ENCODE measurements at places on chromosomes 11 and 22.

DNA sequence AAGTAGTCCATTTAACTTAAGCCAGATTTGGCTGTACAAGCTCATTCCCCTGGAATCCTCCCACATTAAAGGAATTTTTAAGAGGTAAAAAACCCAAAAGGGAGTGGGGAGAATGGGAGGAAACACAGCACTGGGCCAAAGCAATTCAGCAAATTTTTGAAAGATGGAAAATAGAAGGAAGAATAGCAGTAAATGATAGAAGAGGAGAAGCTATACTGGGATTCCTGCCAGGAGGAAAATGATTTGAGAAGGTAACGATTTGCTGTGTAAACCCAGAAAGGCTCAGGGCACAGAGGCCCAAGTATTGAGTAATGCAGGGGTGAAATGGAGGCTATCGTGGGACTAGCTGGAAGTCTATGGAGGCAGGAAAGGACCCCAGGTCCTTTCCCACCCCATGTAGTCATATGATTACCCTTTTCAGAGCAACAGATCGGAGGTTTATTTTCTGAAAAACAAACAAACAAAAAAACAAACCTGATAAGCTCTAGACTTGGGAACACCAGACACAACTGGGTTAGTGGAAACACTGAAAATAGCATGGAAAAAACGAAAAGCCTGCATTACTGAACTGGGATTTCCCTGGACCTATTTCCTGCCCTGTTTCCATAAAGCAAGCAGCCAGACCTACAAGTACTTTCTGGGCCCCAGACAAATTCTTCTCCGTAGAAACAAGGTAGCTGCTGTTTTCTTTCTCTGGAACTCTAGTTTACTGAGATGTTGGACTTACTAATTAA, 140.0 kb downstream of the SWAP70 start:
- no peak for DNase-seq

- DNase-seq = no peak
Observed at GRCh38 chr11:46429717-46430116, 38.1 kb upstream of the CHRM4 start.

GRCh38 chr11:128620309-128621100, 33.1 kb upstream of the ETS1 start:
- no peak for DNase-seq

DNA sequence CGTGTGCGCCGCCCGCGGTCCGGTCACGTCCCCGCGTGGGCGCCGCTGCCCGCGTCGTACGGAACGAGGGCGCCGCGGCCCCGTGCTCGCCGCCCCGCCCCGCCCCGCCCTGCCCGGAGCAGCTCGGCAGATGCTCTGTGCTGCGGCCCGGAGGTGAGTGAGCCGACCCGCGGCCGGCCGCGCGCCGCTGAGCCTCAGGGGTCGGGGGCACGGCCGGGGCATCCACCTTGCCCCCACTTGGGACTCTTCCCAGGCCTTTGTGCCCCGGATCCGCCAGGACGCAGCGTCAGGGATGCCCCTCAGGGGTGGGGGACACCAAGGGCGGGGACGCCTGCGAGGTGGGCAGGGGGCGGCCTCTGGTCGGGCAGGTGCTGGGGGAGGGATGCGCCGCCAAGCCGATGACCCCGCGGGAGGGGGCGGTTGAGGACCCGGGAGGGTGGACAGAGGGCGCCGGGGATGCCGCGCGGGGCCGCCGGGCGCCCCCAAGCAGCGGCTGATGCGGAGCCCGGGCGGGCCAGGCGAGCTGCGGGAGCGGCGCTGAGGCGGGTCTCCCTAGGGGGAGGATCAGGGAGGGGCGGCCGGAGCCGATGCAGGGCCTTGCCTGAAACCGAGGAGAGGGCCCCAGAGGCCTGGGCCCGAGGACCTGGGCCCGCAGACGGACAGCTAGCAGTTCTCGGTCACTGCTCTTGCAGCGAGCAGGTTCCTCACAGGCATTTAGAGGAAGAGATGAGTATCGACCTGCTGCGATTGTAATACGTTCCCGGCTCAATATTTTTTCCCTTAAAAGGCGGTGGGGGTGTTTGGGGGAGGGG, at the start of gene GNAZ:
TSS of gene GNAZ (plus strand) at position 102 of the 812 bp plus-strand sequence. CDS start 25,177 bp downstream, outside the sequence.
- peak; percentile 48 for DNase-seq

DNA sequence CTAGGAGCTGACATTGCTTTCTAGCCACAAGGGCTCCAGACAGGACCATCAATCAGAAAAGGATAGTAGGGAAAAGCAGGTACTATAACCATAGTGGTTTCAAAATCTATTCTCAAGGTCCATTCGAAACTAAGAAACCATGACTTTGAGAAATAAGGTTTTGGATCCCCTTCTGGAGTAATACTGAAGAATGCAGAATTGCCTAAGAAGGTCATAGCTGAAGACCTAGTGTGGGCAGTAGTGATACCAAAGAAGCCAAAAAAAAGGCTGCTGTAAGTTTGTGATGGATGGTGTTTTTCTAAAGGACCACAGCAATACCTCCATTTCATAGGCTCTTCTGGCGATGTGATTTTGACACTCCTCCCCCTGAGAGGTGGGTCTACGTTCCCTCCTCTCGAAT, 163.1 kb downstream of the MAML2 start:
- no peak for DNase-seq

GRCh38 chr11:124900464-124900863, 2.8 kb upstream of the ROBO4 start:
- DNase-seq = no peak

- peak; percentile 74 for DNase-seq
Observed at GRCh38 chr22:39117585-39118191, 20.6 kb downstream of the APOBEC3H start.

DNA sequence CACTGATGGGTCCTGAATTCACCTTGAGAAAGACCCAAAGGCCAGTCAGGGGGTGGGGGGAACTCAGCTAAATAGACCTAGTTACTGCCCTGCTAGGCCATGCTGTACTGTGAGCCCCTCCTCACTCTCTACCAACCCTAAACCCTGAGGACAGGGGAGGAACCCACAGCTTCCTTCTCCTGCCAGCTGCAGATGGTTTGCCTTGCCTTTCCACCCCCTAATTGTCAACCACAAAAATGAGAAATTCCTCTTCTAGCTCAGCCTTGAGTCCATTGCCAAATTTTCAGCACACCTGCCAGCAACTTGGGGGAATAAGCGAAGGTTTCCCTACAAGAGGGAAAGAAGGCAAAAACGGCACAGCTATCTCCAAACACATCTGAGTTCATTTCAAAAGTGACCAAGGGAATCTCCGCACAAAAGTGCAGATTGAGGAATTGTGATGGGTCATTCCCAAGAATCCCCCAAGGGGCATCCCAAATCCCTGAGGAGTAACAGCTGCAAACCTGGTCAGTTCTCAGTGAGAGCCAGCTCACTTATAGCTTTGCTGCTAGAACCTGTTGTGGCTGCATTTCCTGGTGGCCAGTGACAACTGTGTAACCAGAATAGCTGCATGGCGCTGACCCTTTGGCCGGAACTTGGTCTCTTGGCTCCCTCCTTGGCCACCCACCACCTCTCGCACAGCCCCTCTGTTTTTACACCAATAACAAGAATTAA, 2.4 kb upstream of the TTC36 start:
- DNase-seq = no peak

- DNase-seq = peak; percentile 59
Observed at GRCh38 chr11:66580803-66581202, 12.1 kb downstream of the CCDC87 start.

- DNase-seq = no peak
Observed at GRCh38 chr11:67675058-67675747, 780 bp upstream of the ALDH3B2 start.

All from WERI-Rb-1 (cell line).